ENCODE measurements at places on chromosomes 2 and 18. TPM values are rescaled to one million over a fixed set of nuclear protein-coding genes. Genes with fewer than 3 reads are reported as not detected.

The C2orf81 gene
- 5.8 TPM for total RNA-seq

The KCNG2 gene
- not detected for total RNA-seq

The SP100 gene
- total RNA-seq: 314 TPM

The GREB1L gene
- not detected for total RNA-seq

All from activated naive CD8-positive, alpha-beta T cell treated with anti-CD3 and anti-CD28 coated beads, Interleukin-2, amount 10 ng/mL, durations not matched to agents 7 days and 5 days (primary cell).